Esophagus squamous epithelium (tissue), 5 donors: ENCODE measurements at places on chromosomes 1 and 21. TPM values are rescaled to one million over a fixed set of nuclear protein-coding genes. Genes with fewer than 3 reads are reported as not detected.
A peak's percentile ranks its signal among the peaks of the same experiment; 100 is the strongest.

DNA sequence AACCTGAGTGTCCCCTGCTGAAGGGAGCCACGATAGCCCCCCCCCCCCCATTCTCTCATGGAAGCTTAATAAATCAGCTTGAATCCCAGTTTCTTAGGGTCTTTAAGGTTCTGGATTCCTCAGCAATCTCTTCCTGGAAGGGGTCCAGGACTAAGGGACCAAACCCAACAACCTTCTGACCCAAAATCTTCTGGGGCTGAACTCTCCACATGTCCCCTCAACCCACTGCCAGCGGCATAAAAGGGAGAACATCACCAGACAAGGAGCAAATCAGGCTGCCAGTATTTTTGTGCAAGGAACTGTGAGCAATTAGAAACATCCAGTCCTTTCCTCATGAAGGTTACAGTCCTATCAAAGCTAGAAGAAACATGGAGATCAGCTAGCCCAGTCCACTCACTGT is 12.7 kb upstream of the LORICRIN start:
- no peak for DNase-seq
- no peak overlapping the region for H3K4me3 ChIP-seq
- no peak overlapping the region for H3K27ac ChIP-seq
- peaks cover 14% of the 10 kb centered on the region for H3K27me3 ChIP-seq
- no peaks in the 10 kb centered on the region for H3K4me1 ChIP-seq

EFNA4 gene
- 11.3 TPM for total RNA-seq

GRCh38 chr21:31136891-31137290 is 98.6 kb upstream of the KRTAP19-8 start:
- H3K27ac ChIP-seq: no peak overlapping the region
- no peaks in the 10 kb centered on the region for H3K27me3 ChIP-seq
- no peaks in the 10 kb centered on the region for H3K36me3 ChIP-seq

GRCh38 chr1:201515062-201515750 is 8.3 kb upstream of the CSRP1 start:
- H3K27me3 ChIP-seq: no peaks in the 10 kb centered on the region
- no peak overlapping the region for H3K27ac ChIP-seq
- no peak for DNase-seq
- peaks cover 46% of the 10 kb centered on the region for H3K4me1 ChIP-seq

- peak overlapping the region; percentile 80 for H3K27ac ChIP-seq
- no peaks in the 10 kb centered on the region for H3K27me3 ChIP-seq
- H3K4me3 ChIP-seq: no peak overlapping the region
- H3K4me1 ChIP-seq: peaks cover 17% of the 10 kb centered on the region
- H3K36me3 ChIP-seq: no peaks in the 10 kb centered on the region
Measured at GRCh38 chr1:160129046-160129445, 13.5 kb downstream of the ATP1A2 start.

DNA sequence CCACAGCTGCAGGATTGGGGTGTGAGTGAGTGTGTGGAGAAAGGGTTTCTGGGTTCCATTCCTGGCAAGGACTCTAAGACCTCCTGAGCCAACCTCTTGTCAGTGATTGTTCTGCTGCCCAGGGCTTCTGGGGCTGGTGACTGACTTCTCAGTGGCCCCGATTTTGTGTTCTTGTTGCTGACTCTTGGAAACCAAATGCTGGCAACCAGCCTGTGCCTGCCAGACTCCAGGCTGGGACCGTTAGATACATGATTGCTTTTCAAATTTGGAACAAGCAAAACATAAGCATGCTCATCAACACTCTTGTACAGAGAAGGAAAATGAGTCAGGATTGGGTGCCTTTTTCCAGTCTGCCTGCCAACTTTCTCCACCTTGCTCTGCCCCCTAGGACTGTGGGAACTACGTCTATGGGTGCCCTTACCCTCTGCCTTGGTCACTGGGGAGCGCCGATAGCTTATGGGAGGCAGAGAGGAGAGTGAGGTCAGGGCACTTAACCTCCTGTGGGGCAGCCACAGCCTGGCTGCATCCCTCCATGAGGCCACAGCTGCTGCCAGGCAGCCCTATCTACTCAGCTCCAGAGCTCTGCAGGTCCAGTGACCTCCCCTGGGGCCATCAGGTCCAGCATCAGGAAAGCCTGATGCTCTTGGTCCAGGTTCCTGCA is 39.3 kb upstream of the EPS8L3 start:
- no peaks in the 10 kb centered on the region for H3K36me3 ChIP-seq
- peaks cover 4% of the 10 kb centered on the region for H3K4me1 ChIP-seq
- H3K27me3 ChIP-seq: no peaks in the 10 kb centered on the region
- no peak overlapping the region for H3K4me3 ChIP-seq
- no peak for DNase-seq

DNA sequence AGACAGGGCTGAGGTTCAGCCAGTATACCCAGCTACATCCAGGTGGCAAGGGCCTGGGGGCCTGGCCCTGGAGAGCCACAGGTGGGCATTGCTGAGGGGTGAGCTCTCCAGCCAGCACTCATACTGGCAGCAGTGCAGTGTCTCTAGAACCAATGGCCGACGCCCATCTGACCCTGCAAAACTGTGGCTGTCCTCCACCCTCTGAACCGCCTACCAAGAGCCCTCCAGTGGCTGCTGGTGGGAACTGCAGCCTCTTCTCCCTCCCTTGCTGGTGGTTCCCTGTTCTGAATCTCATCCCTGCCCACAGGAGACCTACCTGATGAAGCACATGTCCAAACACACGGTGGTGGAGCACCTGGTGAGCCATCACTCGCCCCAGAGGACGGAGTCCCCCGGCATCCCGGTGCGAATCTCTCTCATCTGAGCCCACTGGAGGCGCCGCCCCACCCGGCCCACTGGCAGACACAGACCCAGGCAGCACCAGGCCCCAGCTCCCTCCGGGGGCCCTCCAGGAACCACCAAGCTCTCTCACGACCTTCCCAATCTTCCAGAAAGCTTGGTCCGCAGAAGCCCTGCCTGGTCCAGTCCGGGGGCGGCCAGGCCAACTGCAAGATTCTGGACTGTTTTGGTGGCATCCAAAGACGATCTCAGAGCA is 22.1 kb downstream of the A3GALT2 start:
- peaks cover 62% of the 10 kb centered on the region for H3K4me1 ChIP-seq
- H3K36me3 ChIP-seq: no peaks in the 10 kb centered on the region
- no peak overlapping the region for H3K4me3 ChIP-seq
- DNase-seq: no peak
- no peaks in the 10 kb centered on the region for H3K27me3 ChIP-seq

DNA sequence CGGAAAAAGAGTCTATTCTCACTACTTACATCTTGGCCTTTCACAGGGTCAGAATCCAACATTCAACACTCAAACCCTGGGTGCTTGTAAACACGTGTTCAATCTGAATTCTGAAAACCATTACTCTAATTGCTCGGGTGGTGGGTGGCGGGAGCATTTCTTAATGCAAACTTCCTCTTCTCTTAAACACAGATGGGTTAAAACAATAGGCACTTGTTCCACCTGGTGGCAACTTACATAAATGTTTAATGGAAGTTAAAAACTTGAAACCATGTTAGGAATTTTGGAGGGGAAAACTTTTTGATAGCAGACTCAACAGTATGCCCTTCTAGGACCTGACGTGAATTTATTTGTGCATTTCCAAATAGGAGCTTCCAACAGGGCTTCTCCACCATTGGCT is 23.4 kb upstream of the TDRD10 start:
- no peak overlapping the region for H3K27ac ChIP-seq
- no peak overlapping the region for H3K4me3 ChIP-seq
- DNase-seq: no peak
- H3K27me3 ChIP-seq: no peaks in the 10 kb centered on the region

- DNase-seq: no peak
- no peaks in the 10 kb centered on the region for H3K36me3 ChIP-seq
- H3K4me1 ChIP-seq: no peaks in the 10 kb centered on the region
- no peak overlapping the region for H3K4me3 ChIP-seq
Measured at GRCh38 chr1:24173638-24174575, 13.2 kb downstream of the IFNLR1 start.

GRCh38 chr1:96746440-96747420 is 25.1 kb downstream of the PTBP2 start:
- no peak overlapping the region for H3K4me3 ChIP-seq
- H3K27me3 ChIP-seq: no peaks in the 10 kb centered on the region
- no peak overlapping the region for H3K27ac ChIP-seq

BEND5 gene
- not detected for total RNA-seq

TFF1 gene
- total RNA-seq: not detected

- no peaks in the 10 kb centered on the region for H3K27me3 ChIP-seq
- peak overlapping the region; percentile 93 for H3K4me3 ChIP-seq
- DNase-seq: no peak
- H3K36me3 ChIP-seq: no peaks in the 10 kb centered on the region
- peak overlapping the region; percentile 96 for H3K27ac ChIP-seq
- peaks cover 50% of the 10 kb centered on the region for H3K4me1 ChIP-seq
Measured at GRCh38 chr21:17819877-17820229, 697 bp upstream of the C21orf91 start.

CDK18 gene
- total RNA-seq: 10.7 TPM

FAM20B gene
- 19.8 TPM for total RNA-seq

HJV gene
- total RNA-seq: not detected

DNA sequence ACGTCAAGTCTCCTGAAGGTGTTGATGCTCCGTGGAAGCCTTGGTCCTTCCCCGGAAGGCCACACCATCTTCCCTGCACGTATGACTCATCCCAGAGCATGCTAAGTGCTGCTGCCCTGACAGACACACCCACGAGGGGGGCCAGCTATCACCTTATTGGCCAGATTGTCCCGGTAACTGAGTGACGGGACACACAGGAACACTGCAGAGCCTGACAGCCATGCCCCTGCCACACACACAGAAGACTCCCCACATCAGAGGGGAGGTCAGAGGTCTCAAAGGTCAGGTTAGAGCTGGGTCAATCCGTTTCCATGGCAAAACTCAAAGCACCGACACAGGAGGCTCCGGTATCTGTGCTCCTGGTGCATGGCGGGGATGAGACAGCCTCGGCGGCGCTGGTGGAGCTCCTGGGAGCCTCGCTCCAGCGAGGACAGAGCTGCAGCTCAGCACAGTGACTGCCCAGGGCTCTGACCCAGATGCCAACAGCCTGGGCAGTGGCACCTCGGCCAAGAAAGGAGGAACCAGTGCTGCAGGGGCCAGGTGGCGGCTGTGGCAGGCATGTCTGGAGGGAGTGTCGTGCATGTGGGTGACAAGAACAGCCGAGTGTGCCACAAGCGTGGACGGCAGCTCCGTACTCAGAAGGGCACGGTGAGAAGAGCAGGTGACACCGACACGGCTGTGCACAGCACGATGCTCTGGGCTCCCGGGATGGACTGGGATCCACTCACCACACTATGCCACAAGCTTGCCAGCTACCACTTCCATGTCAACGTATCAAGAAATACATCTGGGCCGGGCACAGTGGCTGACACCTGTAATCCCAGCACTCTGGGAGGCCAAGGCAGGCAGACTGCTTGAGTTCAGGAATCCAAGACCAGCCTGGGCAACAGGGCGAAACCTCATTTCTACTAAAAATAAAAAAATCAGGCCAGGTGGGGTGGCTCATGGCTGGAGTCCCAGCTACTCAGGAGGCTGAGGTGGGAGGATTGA is 14.8 kb upstream of the TMEM240 start:
- H3K36me3 ChIP-seq: peaks cover 10% of the 10 kb centered on the region
- H3K27ac ChIP-seq: peak overlapping the region; percentile 18
- H3K4me3 ChIP-seq: no peak overlapping the region
- DNase-seq: no peak
- peaks cover 7% of the 10 kb centered on the region for H3K4me1 ChIP-seq
- H3K27me3 ChIP-seq: no peaks in the 10 kb centered on the region

- H3K4me3 ChIP-seq: peak overlapping the region; percentile 31
- H3K27me3 ChIP-seq: peaks cover 30% of the 10 kb centered on the region
- no peak for DNase-seq
- H3K4me1 ChIP-seq: peaks cover 18% of the 10 kb centered on the region
- no peaks in the 10 kb centered on the region for H3K36me3 ChIP-seq
Measured at GRCh38 chr1:1079408-1080121, 5.5 kb upstream of the RNF223 start.

GRCh38 chr1:46219551-46220520 is 16.7 kb downstream of the LURAP1 start:
- no peaks in the 10 kb centered on the region for H3K36me3 ChIP-seq
- no peak for DNase-seq
- H3K27me3 ChIP-seq: no peaks in the 10 kb centered on the region
- peak overlapping the region; percentile 87 for H3K27ac ChIP-seq
- no peaks in the 10 kb centered on the region for H3K4me1 ChIP-seq
- no peak overlapping the region for H3K4me3 ChIP-seq

KRTAP6-2 gene
- total RNA-seq: not detected

GRCh38 chr1:160309185-160309557 is 24.2 kb upstream of the PEX19 start:
- H3K27me3 ChIP-seq: no peaks in the 10 kb centered on the region
- H3K4me3 ChIP-seq: no peak overlapping the region
- H3K4me1 ChIP-seq: no peaks in the 10 kb centered on the region
- no peak overlapping the region for H3K27ac ChIP-seq
- no peak for DNase-seq
- H3K36me3 ChIP-seq: peaks cover 32% of the 10 kb centered on the region
